HT-29 (cell line): ENCODE measurements at places on chromosomes 1 and 21. TPM values are rescaled to one million over a fixed set of nuclear protein-coding genes. Genes with fewer than 3 reads are reported as not detected.

DNA sequence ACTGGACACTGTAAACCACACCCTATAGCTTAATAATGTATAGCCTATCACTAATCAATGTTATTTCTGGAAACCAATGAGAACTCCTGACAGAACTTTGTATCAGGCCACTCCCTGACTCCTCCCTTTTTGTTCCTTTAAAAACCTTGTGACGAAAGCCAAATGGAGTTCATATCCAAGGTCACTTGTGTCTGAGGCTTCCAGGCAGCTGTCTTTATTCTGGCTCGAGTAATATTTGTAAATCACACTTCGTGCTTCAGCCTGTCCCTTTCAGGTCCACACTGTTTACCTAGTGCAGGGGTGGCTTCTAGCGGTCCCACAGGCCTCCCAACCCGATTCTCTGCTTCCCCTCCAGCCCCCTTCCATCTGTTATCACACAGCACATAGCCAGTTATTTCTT lies 16.2 kb upstream of the CAPN9 start:
- no peak for DNase-seq

DNA sequence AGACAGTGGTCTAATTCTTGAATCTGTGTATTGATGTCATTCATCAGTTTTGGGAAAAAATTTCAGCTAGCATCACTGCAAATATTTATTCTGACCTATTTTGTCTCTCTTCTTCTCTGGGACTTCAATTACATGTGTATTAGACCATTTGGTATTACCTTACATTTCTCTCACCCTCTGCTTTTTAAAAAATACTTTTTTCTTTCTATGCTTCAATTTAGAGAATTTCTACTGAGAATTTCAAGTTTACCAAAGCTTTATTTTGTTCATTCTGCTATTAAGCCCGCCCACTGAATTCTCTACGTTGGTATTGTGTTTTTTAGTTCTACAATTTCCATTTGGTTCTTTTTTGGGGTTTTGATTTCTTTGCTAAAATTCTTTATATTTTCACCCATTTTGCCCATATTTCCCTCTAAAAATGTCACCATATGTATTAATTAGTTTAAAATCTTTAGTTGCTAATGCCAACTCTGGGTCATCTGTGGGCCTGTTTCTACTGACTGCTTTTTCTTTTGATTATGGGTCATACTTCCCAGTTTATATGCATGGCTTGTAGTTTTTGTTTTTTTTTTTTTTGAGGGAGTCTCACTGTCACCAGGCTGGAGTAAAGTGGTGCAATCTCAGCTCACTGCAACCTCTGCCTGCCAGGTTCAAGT lies 212.0 kb downstream of the DYRK1A start:
- DNase-seq: no peak

- DNase-seq: no peak
Observed at GRCh38 chr1:110070282-110070669, 196 bp downstream of the ALX3 start.

The NOS1AP gene
- total RNA-seq: 2.3 and 9.0 TPM in 2 replicates

DNA sequence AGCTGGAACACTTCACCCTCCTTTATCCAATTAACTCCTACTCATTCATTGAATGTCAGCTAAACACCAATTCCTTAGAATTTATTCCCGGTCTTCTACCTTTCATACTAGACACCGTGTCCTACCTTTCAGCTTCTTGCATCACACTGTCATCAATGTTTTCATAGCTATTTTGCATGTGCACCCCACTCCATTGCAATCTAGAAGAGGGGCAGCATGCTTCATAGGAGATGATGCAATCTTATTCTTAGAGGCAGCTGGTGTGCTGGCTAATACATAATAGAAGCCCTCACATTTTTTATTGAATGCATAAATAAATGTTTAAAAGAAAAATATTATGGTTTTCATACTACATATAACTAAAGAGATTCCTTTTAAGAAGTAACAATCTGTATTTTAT lies 123.6 kb downstream of the DSCAM start:
- DNase-seq: no peak

The GBP6 gene
- total RNA-seq: not detected in 2 replicates

GRCh38 chr1:55468142-55468795 lies 253.1 kb upstream of the USP24 start:
- no peak for DNase-seq

DNA sequence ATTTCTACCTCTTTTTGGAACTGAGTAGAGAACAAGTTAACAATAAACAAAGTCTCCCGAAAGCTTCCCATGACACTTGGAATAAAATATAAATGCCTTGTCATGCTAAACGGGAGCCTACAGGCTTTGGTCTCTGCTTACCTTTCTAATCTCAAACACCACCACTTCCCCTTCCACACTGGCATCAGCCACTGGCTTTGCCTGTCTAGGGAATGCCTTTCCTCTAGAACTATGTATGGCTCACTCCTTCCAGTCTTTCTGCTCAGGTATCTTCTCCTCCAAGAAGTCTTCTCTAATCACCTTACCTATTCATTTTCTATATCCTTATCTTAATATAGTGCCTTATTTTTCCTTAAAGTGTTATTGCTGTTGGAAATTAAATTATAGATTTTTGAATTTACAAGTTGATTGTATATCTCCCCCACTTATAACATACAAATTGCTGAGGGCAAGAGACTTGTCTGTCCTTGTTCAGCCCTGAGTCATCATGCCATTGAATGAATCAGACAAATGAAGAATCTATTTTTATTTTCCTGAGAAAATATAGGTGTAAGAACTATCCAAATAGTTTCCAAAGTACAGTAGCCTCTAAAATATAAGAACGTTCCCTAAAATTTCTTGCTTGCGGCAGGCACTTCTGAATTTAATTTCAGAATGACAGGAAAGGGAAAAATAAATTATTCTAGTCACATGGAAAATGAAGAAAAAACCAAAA lies 119.2 kb downstream of the TM2D1 start:
- no peak for DNase-seq

The NBPF4 gene
- total RNA-seq: not detected in 2 replicates

The DENND2C gene
- not detected in 2 replicates for total RNA-seq

- no peak for DNase-seq
Observed at GRCh38 chr1:6037338-6037762, 8.3 kb upstream of the KCNAB2 start.

- DNase-seq: no peak
Observed at GRCh38 chr1:23793861-23794731, 3.2 kb downstream of the LYPLA2 start.

The LCE2A gene
- total RNA-seq: not detected in 2 replicates

DNA sequence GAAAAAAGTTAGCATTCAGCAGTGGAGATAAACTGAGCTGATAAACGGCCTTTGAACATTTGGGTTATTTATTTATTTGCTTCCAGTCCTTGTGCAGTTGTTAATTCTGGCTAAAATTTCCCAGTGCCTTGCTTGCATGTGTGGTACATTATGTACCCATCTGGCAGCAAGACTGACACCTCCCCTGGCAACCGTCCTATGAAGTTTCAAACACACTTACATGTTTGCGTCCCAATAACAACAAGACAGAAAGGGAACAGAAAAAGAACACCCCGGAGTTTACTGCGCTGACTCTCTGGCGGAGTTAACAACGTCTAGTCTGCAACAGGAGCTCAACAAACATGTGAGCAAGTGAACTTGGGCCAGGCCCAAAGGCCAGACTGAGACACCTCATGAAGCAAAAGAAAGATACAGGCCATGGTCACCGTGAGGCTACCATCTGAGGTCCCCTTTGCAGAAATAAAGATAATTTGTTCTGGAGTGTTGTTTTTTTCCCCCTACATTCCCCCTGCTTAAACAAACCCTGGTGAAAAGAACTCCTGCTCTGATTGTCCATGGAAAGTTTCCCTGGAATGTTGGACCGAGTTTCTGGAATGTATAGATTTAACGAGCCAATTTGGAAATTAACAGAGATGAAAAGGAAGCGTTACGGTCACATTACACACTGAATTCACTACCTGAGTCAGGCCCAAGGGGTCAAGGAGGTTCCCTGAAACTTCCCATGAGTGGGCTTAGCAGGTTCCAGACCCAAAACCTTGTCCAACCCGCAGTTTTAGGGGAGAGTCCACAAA lies 33.4 kb downstream of the TRABD2B start:
- DNase-seq: no peak

The CD1C gene
- total RNA-seq: not detected in 2 replicates

GRCh38 chr21:21165063-21165645 lies 166.9 kb downstream of the NCAM2 start:
- no peak for DNase-seq

The SRSF11 gene
- total RNA-seq: 94.0 and 115 TPM in 2 replicates

- DNase-seq: no peak
Observed at GRCh38 chr1:2406451-2407041, 5.8 kb downstream of the PEX10 start.

- peak; percentile 2 for DNase-seq
Observed at GRCh38 chr1:232508130-232508701, 121.7 kb downstream of the SIPA1L2 start.

DNA sequence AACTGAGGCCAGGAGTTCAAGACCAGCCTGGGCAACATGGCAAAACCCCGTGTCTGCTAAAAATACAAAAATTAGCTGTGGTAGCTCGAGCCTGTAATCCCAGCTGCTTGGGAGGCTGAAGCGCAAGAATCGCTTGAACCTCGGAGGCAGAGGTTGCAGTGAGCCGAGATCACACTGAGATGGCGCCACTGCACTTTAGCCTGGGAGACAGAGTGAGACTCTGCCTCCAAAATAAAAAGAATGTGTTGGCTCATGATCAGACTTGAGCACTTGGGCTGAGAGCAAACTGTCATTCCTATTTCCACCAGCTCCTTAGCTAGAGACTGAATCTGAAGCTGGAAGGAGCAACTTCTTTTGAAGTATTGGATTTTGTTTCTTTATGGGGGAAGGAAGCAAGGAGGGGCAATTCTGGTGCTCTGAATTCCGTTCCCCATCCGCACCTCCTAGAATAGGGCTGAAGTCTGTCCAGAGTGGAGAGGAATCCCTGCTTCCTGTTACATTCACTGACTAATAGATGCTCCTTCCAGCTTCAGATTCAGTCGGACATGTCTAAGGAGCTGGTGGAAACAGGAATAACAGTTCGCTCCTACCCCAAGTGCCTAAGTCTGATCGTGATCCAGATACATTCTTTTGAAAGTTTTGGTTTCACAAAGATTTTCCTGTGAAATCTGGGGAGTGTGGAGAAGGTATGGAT lies 3.8 kb downstream of the ZNF672 start:
- DNase-seq: peak; percentile 42

DNA sequence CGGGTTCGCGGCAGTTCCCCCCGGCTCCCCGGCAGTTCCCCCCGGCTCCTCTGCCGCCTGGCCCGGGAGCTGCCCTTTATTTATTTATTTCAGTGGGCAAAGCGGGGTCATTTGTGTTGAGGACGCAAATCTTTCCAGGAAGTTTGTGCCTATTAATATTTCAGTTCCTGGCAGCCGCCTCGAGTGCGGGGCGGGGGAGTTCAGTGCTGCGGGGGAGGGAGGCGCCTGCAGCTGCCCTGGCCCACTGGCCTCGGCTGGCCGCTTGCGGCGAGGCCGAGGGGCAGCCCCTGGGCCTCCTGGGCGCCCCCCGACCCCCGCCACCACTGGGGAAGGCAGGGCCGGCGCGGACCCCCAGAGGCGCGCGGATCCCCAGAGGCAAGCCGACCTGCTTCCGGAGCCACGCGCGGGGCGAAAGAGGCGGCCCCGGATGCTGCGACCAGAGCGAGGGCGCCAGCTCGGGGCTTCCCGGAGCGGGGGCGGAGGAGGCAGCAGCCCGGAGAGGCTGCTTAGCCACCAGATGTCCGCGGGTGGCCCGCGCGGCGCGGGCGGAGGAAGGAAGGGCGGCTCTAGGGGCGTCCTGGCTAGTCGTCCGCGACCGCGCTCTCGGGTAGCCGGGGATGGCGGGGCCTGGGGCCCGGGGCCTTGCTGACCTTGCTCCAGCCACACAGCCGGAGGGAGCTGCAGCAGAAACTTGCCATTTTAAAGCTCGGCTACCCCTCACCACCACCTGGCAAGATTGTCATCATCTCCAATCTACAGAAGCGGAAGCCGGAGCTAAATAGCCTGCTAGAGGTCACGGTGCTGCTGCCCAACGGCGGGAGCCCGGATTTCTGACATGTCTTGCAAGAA lies 48.0 kb downstream of the H3-3A start:
- peak; percentile 72 for DNase-seq

- no peak for DNase-seq
Observed at GRCh38 chr1:17673329-17674072, 81.6 kb upstream of the ACTL8 start.

The B3GALT2 gene
- total RNA-seq: not detected in 2 replicates

The RIPPLY3 gene
- not detected in 2 replicates for total RNA-seq

DNA sequence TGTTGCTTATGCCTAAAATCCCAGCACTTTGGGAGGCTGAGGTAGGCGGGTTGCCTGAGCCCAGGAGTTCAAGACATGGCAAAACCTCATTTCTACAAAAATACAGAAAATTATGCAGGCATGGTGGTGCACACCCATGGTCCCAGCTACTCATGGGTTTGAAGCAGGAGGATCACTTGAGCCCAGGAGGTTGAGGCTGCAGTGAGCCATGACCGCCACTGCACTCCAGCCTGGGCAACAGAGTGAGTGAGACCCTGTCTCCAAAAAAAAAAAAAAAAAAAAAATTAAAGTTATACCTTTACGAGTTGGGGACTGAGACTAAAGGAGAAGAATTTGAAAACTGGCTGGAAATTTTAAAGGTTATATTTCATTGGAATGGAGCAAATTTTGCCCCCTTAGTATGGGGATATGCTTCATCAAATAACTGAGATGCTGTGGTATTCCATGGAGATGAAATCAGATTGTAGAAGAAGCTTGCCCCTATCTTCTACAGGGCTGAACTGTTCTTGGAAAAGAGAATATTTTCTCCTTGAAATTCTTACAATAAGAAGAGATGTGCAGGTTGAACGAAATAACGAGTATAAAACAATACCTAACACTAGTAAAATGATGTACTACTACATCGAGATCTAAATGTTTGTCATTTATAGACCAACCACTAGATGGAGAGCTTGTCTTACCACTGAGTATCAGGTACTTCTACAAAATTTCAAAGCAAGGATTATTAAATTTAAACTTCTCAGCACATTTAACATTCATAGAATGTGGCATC lies 34.9 kb upstream of the SCYL3 start:
- peak; percentile 74 for DNase-seq

- no peak for DNase-seq
Observed at GRCh38 chr1:222777977-222778376, 36.9 kb upstream of the DISP1 start.

- no peak for DNase-seq
Observed at GRCh38 chr1:156204686-156205085, 8.1 kb upstream of the PMF1 start.

GRCh38 chr21:44681861-44682579 lies at the start of gene KRTAP12-1:
Gene KRTAP12-1, minus strand, starts transcription at chr21:44682163. Its CDS starts 40 bp downstream, at chr21:44682123.
- DNase-seq: no peak

The RHBG gene
- not detected in 2 replicates for total RNA-seq

The SPRR3 gene
- 0.10 and 0.20 TPM in 2 replicates for total RNA-seq

The RNU1-1 gene
- under 0.01 TPM in 2 replicates for total RNA-seq

- DNase-seq: no peak
Observed at GRCh38 chr1:15543589-15544568, 17.2 kb downstream of the DNAJC16 start.

GRCh38 chr1:225447650-225448089 lies 19.8 kb upstream of the LBR start:
- no peak for DNase-seq

DNA sequence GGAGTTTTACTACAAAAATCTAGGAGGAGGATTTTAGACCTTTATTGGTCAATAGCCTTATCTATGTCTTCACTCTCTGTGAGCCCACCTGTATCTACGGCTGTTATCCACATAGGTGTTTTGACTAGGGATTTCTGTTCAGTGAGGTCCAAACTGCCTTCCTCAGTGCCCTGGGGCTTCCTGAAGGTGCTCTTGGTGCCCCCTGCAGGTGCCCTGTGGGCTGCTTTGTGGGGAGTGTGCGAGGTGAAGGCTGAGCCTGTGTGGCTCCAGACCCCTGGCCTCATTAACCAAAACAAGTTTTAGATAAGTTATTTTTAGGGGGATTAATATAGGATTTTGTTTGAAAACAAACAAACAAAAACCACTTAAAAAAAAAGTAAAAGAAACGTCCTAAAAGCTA lies 122.5 kb downstream of the KIF26B start:
- DNase-seq: peak; percentile 63

The TRIM62 gene
- total RNA-seq: 5.3 and 7.7 TPM in 2 replicates

The UTP11 gene
- total RNA-seq: 22.1 and 26.1 TPM in 2 replicates
